ENCODE measurements at places on chromosomes 2 and 18.

DNA sequence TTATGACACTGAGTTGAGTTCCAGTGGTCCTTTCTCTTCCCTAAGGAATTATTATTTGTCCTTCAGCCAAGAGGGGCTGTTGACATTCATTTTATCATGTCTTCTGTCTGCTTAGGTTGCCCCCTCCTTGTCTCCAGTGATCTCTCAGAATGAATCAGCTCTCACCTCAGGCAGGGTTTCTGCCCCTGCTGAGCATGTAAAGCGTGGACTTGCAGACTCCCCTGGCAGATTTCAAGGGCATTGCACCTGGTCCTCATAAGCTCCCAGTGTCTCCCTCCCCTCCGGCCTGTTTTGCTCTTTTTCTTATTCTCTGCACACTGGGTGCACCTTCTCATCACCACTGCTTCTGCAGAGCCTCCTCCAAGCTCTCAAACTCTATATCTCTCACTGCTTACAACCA lies 188.4 kb downstream of the KCNS3 start:
- DNase-seq = no peak

DNA sequence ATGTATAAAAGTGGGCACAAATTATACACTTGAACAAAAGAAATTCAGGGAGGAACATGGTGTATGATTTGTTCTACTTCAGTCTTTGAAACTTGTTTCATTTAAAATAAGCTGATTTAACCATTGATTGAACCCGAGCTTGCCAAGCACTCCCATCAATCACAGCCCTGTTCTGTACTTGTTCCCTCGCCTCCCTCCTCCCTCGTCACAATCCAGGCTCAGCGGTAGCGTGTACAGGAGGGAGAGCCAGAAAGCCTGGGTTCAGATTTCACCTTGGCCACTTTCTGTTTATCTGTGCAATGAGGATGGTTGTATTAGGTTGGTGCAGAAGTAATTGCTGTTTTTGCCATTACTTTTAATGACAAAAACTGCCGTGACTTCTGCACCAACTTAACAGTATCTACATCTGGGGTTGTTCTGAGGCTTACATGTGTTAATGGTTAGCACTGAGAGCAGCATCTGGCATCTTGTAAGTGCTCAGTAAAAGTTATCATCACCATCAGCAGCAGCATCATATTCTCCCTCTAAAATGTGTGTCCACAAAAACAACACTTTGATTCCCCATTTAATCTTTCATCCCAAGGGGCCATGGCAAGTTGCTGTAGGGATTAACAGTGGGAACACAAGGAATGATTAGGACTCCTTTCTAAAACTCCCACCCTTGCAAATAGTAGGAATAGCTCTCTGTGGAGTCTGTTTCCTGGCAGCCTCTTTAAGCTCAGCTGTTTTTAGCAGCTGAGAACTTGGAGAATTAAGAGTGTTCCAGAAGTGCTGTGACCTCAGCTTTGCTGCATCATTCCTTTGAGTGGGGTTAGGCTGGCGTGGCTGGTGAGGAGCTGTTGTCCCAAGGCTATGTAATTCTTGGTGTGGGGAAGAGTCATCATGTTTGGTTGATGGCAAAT lies 4.7 kb downstream of the DPYSL5 start:
- DNase-seq = no peak

- no peak for DNase-seq
Observed at GRCh38 chr2:5694306-5694705, 2.1 kb downstream of the SOX11 start.

GRCh38 chr2:163711258-163711657 lies 24.6 kb downstream of the FIGN start:
- DNase-seq = no peak

- peak; percentile 80 for DNase-seq
Observed at GRCh38 chr2:43158259-43158880, 68.0 kb downstream of the ZFP36L2 start.

GRCh38 chr2:219023045-219023605 lies 18.2 kb downstream of the CFAP65 start:
- DNase-seq = no peak

GRCh38 chr2:41414486-41415230 lies 633.2 kb upstream of the PKDCC start:
- peak; percentile 30 for DNase-seq

GRCh38 chr2:207067473-207067872 lies 98.3 kb downstream of the KLF7 start:
- DNase-seq = no peak

- no peak for DNase-seq
Observed at GRCh38 chr18:78790960-78791359, 188.7 kb upstream of the SALL3 start.

DNA sequence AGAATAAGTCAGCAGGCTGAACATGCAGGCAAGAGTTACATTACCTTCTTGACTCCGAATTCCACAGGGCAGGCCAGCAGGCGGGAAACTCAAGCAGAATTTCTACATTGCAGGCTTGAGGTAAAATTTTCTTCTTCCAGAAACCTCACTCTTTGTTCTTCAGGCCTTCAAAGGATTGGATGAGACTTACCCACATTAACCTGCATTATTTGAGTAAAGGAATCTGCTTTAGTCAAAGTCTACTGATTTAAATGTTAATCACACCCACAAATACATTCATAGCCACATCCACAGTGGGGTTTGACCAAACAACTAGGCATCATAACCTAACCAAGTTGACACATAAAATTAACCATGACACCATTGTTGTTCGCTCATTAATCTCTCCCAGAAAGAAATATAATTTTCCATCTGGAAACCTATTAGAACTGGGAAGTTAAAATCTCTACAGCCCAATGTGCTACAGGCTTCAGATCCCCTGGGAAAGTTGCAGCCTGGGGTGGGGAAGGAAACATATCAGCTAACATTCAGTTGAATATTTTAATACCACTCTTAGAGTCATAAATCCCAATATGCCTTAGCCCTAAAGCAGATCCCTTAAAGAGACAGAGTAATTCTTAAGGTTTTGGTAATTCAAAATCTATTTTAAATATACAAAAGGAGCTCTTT lies 468.2 kb upstream of the TNP1 start:
- no peak for DNase-seq

DNA sequence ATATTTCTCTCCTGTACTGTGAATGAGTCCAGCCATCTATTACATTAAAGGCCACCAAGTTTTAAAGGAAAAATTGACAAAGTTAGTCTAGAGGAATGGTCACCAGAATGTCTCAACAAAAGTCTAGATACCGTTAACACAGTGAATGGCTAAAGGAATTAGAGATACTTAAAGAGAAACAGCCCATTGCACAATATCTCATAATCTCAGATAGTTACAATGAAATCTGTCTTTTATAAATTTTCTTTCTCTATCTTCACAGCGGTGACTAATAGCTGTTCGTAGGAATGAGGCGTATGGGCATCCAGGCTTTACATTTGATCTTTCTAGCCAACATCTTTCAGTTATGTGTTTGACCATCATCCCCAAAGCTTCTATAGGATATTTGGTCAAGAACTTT lies 30.6 kb downstream of the R3HDM1 start:
- no peak for DNase-seq

DNA sequence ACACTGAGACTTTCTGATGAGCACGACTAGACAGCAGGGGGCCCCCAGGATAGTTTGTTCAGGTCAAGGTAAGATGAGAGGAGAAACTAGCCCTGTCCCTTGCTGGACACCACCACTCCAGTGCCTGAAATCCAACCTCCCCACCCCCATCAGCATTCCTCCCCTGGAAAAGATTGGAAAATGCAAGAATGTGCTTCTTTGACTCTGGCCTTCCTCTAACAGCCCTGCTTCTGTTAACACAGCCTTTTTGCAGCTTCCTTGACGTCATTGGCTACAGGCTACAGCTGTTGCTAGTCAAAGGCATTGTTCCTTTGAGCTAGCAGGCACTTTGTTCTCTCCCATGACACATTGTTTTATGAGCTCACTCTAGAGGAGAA lies 20.1 kb upstream of the LTBP1 start:
- DNase-seq = no peak

DNA sequence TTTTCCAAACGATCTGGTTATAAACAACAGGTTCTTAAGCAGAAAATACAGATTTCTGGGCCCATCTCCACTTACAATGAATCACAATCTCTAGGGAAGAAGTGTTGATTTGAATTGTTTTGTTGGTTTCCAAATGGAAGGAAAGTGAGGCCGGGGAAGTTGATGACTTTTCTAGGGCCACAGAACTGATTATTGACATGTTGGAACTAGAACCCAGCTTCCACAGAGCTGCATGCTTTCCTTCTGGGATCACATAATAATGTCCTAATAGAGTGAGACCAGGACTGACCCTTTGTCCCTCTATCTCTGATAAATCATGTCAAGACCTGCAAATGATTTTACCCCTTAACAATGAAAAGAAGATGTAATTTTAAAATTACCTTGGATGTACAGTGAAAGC lies 332.2 kb downstream of the OSR1 start:
- no peak for DNase-seq

DNA sequence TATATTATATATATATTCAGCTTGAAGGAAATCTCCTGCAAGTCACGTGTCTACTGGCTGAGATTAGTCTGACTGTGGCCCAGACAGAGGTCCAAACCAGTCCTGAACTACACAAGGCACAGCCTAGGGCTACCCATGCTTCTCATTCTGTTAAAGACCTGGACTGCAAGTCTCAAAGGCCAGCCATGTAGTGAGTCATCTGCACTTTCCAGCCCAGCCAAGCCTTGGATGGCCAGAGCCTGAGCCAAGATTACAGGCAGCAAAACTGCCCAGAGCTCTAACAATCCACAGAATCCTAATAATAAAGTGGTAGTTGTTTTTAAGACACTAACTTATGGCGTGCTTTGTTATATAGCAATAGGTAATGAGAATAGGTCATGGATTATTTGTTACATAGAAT lies 259.6 kb downstream of the SS18 start:
- DNase-seq = peak; percentile 66

DNA sequence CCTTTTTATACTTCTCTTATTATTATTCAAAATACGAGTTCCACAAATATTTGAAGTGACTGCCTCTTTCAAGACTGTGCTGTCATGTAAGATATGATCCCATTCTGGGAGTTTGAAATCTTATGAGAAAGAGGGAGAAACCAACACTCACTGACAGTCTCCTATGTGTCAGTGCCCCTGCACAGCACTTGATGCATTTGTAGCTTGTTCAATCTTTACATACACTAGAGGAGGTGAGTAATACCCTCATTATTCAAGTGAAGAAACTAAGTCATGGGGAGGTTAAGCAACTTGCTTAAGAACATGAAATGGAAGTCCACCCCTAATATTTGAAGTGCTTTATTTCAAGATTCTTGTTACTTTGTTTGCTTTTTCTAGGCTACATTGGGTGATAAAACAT lies 459.5 kb upstream of the FANCL start:
- no peak for DNase-seq

DNA sequence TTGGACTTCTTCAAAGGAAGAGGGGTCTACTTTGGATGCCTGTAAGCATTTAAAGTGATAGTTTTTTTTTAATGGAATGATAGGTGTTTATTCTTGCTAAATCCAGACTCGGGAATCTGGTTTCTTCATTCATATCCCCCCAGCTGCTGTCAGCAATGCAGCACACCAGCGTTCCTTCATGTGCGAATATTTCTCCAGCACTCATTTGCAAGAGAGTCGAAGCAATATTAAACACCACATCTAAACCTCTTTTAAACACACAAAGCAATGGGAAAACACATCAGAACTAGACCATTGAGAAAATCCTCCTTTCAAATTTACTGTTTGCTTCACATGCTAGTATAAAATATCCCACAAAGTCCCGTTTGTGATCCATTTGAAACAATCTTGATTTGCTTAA lies 563.7 kb downstream of the ARHGAP15 start:
- no peak for DNase-seq

DNA sequence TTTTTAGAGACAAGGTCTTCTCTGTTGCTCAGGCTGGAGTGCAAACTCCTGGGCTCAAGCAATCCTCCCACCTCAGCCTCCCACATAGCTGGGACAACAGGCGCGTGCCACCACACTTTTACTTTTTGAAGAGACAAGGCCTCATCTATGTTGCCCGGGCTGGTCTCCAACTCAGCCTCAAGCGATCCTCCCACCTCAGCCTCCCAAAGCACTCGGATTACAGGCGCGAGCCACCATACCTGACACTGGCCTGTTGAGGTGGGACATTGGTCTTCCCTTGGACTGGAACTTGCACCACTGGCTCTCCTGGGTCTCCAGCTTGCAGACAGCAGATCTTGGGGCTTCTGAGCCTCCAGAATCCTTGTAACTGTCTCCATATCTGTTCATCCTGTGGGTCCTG lies 75.6 kb downstream of the NDUFA10 start:
- no peak for DNase-seq

DNA sequence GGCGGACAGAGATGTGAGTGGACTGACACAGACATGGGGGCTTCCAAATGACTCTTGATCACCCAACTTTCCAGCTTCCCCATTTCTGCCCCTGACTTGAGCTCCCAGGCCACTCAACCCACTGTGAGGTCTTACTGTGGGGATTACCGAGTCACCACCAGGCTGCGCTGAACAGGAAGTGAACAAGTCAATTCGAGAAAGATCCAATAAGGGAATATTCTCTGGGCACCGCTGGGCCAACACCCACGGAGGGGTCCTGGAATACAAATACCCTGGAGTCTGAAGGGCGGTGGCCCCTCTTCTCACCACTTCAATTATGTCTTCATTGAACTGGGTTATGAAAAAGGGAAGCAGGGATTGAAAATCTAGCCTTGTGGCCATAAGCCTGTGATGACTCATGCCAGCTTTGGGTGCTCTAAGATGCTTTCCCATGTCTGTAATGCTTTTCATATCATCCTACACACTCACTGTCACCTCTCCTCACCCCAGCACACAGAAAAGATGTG lies 37.7 kb downstream of the BCL11A start:
- DNase-seq = no peak

DNA sequence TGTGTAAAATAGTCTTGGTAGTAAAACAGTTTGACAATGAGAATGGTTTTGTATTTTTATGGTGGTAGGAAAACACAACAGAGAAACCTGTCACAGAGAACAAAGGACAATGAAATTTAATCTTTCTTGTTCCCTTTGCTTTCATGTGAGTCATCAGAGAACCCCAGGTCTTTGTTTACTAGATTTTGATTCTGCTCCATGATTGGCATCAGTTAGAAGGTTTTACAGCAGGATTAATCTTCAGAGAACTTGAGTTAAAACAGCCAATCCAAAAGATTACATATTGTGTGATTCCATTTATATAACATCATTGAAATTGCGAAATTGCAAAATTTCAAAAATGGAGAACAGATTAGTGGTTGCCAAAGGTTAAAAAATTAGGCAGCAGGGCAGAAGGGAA lies 2.5 kb downstream of the APLF start:
- DNase-seq = peak; percentile 20

DNA sequence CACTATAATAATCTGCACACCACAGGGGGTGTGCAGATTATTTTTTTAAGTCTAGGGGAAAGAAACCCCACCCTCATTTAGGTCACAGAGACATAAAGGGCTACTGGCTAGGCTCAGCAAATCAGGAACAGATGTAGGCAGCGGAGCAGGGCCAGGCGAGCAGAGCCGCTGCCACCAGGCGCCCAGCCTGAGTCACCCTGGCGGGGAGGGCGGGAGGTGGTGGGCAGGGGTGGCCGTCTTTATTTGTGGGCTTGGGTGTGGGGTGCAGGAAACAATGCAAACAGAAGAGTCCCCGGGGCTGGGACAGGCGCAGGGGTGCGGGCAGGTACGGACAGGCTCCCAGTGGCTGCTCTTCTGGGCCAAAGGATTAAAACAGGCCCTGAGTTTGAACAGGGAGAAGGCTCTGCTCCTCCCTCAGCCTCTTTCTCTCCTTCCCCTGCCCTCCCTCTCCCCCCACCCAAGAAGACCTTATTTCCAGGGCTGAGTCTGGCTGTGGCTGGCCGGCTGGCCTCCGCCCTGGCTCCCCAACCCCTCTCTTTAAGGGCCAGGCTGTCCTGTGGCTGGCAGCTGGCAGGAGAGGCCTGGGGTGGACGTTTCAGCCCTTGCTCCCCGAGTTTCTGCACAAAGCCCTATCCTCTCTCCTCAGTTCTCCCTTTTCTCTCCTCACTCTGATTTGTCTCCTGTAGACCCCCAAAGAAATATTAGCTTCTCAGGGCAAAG lies 142.9 kb upstream of the SMAD2 start:
- no peak for DNase-seq

Measured in HCEC 1CT (cell line).